ENCODE measurements at places on chromosomes 6 and 20.

GRCh38 chr20:528923-529604 lies 14.5 kb downstream of the CSNK2A1 start:
- DNase-seq: no peak

- no peak for DNase-seq
Observed at GRCh38 chr6:16805243-16805950, 44.1 kb upstream of the ATXN1 start.

GRCh38 chr20:32624687-32625345 lies 39.7 kb upstream of the NOL4L start:
- DNase-seq: no peak

GRCh38 chr6:42315991-42316970 lies 98.6 kb upstream of the MRPS10 start:
- no peak for DNase-seq

DNA sequence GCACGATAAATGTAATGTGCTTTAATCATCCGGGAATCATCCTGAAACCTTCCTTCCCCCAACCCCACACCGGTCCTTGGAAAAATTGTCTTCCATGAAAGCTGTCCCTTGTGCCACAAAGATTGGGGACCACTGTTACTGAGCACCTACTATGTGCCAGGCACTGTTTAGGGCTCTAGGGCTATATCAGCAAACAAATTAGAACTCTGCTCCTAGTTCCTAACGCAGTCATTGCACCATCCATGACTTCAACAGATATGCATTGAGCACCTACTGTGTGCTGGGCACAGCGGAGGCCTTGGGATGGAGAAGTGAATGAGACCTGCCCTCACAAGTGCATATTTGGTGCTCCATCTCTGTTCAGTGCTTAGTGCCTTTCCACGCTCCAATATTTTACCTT lies 50.3 kb upstream of the BLCAP start:
- DNase-seq: no peak

- no peak for DNase-seq
Observed at GRCh38 chr20:62606016-62606415, 36.3 kb upstream of the SLCO4A1 start.

All from activated CD8-positive, alpha-beta memory T cell treated with anti-CD3 and anti-CD28 coated beads for 1 hour (primary cell).